Stimulated activated CD4-positive, alpha-beta T cell treated with anti-CD3 and anti-CD28 coated beads, Interleukin-1b, Interleukin-23, amount 100 ng/mL, for 1 hour (primary cell): ENCODE measurements at places on chromosomes 3 and 15.

- DNase-seq: no peak
Measured at GRCh38 chr15:42010434-42010833, 10.4 kb downstream of the PLA2G4E start.

- DNase-seq: no peak
Measured at GRCh38 chr3:121627211-121627610, 33.5 kb downstream of the HCLS1 start.

- DNase-seq: no peak
Measured at GRCh38 chr3:5187920-5188418, 462 bp downstream of the EDEM1 start.

DNA sequence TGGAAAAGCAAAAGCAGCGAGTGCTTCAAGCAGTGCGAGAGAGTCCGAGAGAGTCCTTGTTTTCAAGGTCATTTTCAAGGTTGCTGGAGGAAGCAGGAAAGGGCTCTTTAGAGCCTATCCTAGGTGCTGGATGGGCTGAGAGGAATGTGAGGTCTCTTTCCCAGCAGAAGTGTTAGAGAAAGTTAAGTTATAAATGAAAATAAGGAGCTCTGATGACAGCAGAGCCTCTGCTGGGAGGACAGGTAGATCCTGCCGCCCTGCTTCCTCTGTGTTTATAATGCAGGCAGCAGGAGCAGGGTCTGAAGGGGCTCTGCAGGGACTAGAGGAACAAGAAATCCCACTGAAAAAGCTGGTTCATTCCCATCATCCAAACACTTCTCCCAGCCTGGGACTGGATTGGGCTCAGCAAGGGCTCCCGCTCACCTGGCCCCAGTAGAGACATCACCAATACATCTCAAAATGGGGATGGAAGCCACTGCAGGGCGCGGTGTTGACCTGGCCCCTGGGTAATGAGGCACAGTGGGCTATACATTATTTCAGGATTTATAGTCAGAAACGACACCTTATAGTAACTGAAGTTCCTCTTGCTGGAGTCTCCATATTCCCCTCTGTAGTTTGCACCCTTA lies 41.5 kb upstream of the RAB6B start:
- no peak for DNase-seq

GRCh38 chr3:190972840-190973270 lies 110.4 kb upstream of the GMNC start:
- no peak for DNase-seq

DNA sequence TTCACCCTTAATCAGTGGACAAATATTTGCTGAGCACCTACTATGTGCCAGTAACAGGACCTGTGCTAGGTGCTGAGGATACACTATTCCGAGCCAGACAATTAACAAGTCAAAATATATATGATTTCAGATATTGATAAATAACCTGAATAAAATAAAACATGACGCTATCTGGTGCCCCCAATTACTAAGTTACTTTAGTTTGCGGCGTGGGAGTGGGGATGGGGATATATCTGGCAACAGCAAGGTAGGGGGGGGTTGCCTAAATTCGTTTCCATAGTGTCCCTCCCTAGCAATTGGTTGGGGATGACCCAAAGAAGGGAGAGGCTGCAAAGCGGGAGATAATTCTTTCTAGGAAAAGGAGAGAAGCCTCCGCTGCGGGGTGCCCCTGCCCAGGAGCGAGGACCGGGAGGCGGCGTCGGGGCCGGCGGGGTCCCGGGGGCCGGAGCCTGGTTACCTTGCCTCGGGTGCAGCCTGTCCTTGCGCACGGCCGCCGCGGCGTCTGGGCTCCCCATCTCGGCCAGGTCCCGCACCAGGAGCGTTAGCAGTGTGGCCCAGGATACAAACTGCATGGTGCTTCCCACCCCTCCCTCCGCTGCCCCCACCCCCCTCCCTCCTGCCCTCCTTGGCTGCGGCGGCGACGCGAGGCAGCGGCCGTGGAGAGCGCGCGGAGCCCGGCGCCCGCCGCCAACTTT lies 567 bp downstream of the ADAMTS9 start:
- DNase-seq: no peak

DNA sequence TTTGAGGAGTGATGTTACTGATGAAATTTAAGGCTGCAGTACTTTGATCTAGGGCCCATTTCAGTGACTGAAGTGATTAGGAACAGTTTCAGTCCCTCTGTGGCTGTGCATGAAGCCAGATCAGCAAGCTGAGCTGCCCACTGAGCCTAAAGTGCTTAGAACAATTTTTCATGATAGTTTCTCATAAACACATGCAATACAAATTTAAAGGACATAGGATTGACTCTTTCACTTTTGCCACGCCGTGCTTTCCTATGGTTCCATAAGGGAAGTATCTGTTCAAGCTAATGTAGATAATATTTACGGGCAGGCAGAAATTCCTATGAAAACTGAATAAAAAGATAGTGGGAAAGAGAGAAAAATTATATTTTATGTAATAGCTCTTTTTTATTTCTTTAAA lies 10.6 kb downstream of the ANKUB1 start:
- no peak for DNase-seq

DNA sequence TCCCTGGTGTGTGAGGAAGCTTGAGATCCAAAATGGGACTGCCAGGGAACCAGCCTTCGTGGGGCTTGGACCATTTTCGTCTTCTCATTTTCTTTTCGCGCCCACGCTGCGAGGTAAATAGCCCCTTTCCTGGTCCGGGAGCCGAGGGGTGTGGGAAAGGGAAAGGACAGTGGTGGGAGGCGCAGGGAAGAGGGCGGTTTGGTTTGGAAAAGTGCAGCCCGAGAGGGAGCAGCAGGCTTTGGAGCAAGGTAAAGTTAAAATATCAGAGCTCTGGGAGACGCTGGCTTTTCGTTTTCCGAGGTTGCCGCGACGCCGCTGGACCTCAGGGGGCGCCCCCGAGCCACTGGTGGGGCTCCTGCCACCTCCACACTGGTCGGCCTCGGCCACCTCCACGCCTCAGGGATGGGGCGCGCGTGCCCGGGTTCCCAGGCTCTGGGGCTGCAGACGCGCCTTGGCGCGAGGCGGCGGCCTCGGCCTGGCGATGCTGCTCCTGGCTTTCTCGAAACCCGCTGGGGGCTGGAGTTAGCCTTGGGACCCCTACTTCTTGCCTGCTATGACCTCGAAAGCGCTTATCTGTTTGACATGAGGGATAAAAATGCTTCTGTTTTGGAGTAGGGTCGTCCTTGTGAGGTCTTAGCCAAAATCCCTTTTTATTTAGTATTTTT lies 3.2 kb downstream of the PTPRG start:
- no peak for DNase-seq

DNA sequence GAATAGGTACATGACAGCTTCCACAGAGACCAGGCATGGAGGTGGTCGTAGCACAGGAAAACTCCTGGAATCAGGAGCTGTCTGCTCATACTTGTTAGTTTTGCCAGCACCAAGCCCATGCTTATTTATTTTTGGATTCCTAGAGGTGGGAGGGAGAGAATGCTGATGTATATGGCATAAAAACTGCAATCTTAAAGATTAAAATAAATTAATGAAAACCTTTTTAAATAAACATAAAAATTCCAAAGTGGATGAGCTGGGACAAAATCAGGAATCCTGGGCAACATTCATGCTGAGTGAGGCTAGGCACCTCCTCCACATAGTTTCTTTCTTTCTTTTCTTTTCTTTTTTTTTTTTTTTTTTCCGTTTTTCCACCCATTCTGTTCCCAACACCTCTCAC lies 14.3 kb upstream of the BCL6 start:
- no peak for DNase-seq

DNA sequence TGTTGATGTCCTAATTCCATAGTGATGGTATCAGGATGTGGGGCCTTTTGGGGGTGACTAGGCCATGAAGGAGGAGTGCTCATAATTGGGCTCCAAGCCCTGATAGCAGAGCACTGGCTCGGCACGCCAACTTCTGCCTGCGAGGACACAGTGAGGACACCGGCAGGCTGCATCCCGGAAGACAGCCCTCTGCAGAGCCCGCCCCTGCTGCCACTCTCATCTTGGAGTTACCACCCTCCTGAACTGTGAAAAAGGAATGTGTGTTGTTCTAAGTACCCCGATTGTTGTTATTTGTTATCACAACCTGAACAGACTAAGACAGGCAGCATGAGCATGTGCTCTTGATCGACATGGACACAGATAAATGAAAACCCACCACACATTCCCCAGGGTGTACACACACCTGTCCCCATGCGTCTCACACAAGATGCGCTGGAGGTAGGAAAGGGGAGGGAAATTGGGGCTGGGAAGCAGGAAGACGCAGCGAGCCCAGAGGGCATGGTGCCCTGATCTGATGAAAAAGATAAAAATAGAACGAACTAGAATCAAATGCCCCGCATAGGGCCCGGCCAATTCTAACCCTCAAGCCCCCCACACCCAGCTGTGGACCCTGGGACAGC lies 40.1 kb downstream of the RPN1 start:
- DNase-seq: no peak

DNA sequence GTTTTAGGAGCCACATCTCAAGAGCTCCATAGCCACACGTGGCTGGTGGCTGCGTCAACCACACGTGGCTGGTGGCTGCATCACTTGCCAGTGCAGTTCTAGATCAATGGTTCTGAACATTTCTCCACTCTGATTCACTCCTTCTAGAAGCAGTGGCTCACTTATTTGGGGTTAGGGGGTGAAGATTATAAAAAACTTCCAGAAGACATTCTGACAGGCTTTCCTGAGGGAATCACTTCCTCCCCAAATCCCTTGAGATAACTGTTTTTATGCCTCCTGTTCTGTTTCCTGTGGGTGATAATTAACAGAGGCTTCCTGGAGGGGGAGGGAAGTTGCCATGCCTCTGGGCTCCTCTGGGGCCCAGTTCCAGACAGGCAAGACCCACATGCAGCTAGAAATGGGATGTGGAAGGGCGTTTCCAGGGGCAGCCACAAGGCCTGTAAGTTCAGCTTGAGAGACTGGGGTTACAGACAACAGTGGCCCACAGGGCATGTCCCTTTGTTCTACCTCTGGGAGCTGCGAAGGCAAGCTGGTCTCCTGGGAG lies 23.6 kb downstream of the HEG1 start:
- no peak for DNase-seq

DNA sequence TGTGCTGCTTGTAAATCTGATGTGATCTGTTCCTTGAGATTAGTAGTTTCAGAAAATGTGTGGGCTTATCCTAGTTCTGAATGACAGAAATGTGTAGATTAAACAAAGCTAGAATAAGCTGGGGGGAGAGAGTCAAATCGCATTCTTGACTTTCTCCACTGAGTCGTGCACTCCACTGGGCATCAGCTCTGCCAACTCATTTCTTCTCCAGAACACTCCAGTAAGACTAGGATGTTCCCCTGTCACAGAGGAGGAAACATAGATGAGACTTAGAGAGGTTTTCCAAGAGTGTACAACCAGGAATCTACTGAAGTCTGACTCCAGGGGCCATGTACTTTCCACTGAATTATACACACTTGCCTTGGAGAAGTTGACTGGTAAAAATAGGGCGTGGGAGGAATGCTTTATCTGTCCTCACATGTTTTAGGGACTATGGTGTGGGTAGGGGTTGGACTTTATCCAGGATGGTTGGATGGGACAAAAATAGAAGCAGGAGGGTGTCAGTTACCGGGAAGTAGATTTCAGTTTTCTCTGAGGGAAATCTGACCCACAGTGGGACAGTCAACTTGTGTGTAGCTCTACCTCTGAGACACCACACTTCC lies 298.2 kb downstream of the UBE2E2 start:
- DNase-seq: no peak

- no peak for DNase-seq
Measured at GRCh38 chr15:95857758-95858157, 472.7 kb upstream of the NR2F2 start.

DNA sequence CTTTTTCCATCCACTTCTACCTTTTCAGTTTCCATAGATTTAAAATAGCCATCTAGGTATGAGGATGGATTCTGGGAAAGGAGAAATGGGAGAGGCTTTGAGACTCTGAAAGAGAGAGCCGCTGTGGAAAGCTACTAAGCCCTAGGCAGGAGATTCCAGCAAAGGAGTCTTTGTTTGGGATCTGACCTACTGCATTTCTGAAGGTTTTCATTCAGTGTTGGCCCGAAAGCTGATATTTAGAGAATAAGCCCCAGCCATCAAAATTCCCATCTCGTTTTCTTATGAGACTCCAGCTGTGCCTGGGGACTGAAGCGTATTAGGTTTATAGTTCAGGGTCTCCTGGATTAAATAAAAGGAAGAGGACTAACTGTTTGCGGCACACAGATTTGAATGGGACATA lies 19.5 kb downstream of the LIPH start:
- no peak for DNase-seq

DNA sequence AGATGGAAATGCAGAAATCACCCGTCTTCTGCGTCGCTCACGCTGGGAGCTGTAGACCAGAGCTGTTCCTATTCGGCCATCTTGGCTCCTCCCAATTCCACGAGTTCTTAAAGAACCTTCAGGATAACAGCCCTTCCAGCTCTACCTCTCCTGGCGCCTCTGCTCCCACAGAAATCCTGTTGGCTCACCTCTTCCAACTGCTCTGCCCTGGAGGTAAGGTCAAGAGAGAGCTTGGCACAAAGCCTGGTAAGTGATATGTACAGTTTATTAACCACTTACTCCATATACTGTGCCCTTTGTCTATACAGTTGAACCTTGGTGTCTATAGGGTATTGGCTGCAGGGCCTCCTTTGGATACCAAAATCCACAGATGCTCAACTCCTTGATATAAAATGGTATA lies 17.8 kb upstream of the FGF12 start:
- no peak for DNase-seq

GRCh38 chr3:126618021-126618420 lies 36.9 kb downstream of the TXNRD3 start:
- DNase-seq: no peak

- no peak for DNase-seq
Measured at GRCh38 chr3:141278196-141279076, 46.8 kb downstream of the PXYLP1 start.

DNA sequence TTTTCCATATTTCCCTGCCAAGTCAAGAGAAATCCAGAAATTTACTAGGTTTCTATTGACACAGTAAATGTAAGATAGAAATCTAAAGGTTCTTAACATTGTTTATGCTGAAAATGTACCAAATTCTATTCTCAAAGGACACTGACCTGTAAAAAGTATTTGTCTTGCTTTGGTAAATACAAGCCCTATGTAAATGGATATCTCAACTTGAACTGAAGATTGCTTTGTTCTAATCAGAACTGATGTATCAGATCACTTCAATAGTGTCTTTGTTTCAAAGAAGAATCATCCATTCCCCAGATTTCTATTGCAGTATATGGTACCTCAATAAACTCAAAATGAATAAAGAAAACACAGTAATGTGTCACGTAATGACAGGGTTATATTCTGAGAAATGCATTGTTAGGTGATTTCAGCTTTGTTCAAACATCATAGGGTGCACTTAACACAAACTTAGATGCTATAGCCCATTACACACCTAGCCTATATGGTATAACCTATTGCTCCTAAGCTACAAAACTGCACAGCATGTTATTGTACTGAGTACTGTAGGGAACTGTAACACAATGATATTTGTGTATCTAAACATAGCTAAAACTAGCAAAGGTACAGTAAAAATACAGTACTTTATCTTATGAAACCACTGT lies 143.5 kb upstream of the NECTIN3 start:
- no peak for DNase-seq

GRCh38 chr3:133238015-133238414 lies 161.8 kb upstream of the BFSP2 start:
- no peak for DNase-seq

DNA sequence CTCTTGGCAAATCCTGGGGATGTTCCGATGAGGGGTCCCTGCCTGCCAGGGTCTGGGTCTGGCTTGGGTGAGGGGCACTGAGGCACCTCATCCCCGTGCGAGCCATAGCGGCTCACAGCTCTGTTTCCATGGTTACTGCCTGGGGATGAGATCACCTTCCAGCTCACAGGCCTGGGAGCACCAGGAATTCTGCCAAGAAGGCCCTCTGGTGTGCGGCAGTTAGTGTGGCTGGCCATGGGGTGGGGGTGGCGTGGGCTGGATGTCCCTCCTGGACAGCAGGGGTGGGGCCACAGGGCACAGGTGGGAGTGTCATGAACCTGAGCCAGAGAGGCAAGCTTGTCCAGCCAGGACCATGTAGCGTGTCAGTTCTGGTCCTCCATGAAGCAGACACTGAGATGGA lies 22.1 kb upstream of the PRR23E start:
- DNase-seq: no peak
